ENCODE measurements at places on chromosomes 4 and X.

- DNase-seq, result no peak
These were observed 195.3 kb upstream of the ANXA3 start for GRCh38 chr4:78356251-78356786.

- DNase-seq, result no peak
These were observed 3.7 kb upstream of the RHOH start for GRCh38 chr4:40193016-40193571.

GRCh38 chr4:187569871-187570270 is 425.7 kb upstream of the ZFP42 start:
- no peak for DNase-seq

- peak; percentile 1 for DNase-seq
These were observed 88.4 kb downstream of the ZXDA start for GRCh38 chrX:57821703-57822387.

DNA sequence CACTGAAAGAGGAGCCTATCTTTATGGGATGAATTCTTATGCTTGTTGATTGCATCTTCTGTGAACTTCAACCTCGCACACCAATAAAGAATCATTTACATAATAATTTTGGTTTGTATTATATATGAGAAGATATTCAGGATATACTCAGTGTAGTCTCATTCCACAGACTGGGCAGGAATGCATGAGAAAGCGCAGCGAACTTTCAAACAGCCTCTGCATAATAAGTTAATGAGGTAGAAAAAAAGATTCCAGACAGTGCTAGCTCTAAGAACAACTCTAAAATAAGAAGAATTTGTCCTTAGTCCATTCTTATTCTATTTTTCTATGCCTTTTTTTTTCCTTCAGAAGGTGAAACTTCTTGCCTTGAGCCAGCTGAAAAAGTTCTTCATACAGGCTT is 224.3 kb upstream of the CTSO start:
- no peak for DNase-seq

- DNase-seq, result no peak
These were observed 359.2 kb downstream of the CCSER1 start for GRCh38 chr4:90486346-90486745.

GRCh38 chrX:149461746-149462145 is 43.4 kb downstream of the IDS start:
- no peak for DNase-seq

DNA sequence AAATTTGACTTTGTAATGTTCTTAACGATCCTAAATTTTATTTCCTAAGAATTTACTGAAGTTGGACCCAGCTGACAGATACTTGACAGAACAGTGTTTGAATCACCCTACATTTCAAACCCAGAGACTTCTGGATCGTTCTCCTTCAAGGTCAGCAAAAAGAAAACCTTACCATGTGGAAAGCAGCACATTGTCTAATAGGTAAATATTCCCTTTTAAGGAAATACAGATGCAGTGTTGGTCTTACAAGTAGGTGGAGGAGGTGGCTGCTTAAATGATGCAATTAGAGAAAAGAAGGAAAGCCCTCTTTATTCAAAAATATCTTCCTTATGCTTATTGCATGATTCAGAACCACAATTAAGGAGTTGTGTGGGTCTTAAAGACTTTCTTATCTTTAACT is 73.5 kb downstream of the RS1 start:
- no peak for DNase-seq

GRCh38 chrX:115437841-115438595 is 123.0 kb upstream of the PLS3 start:
- DNase-seq, result no peak

DNA sequence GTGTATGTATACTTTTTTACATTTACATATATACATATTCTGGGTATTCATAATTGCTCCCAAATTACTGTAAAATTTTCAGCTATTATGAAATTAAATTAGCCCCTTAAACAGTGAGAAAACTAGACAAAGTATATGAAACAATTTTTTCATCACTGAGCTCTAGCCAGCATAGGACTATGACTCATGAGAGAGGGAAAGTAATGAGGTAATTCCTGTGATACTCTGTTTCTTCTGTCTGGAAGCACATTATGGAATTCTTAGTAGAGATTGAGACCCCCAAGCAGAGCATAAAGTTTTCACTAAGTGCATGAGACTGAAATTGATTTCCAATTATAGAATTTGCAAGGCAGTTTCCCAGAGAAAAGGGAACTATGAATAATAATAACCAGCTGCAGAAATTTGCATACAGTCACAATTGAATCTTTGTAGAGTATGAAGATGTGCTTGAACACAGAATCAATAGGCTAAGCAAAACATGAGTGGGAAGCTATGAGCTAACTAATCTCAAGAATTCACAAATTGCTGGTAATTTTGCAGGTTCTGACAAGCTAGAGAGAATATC is 779.3 kb downstream of the ARAP2 start:
- DNase-seq, result no peak

DNA sequence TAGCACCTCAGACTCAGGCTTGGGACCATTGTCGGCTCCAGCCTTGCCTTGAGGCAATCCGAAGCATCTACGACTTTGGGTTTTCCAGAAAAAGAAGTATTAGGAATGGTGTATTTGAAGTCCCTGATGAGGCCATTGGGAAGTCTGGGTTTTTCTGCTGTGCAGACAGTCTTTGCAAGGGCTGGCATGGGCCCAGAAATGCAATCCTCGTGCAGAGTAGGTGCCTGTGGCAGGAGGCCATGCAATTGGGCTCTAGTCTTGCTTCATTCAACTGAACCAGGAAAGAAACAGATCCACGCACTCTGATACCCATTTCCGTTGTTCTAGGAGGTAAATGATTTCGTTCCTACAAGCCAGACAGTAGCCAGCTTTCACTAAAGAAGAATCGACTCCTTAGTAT is 12.4 kb downstream of the ZFP92 start:
- no peak for DNase-seq

- DNase-seq, result no peak
These were observed 87.2 kb downstream of the AREG start for GRCh38 chr4:74531963-74532794.

DNA sequence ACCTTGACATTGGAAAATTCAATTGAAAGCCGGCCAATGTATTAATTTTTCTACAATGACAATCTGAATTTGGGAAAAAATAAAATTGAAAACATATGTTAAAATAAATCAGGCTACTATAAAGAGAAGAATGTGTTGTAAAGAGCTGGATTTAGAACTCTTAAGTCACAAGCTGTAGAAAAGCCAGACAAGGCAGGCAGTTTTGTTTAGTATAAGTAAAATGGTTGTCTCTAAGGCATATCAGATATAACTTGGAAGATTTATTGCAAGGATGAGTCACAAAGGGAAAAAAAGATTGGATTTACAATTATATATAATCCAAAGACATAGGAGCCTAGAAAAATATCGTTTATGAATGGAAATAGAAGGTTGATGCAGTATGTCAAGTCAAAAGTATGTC is 549.1 kb upstream of the EPHA5 start:
- no peak for DNase-seq

- no peak for DNase-seq
These were observed 47.3 kb downstream of the DHX15 start for GRCh38 chr4:24537025-24537424.

DNA sequence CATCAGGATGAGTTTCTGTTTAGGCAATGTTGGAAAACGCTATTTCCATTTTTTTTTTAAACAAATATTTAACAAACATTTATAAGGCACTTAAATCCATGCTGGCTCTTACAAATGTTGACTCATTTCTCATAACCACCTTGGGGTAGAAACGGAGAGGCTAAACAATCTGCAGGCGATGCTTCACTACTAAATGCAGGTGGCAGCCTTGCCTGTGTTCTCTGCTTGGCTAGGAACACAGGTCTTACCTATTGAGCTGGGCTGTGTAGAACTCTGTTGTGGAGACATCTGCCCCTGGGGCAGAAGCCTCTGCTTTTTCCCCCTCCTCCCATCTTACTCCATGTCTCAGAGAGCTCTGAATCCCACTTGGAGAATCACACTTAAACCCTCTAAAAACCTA is 1.4 kb upstream of the CXCL1 start:
- DNase-seq, result no peak

GRCh38 chr4:98873059-98873458 is 55.9 kb downstream of the EIF4E start:
- no peak for DNase-seq

GRCh38 chrX:106035064-106035463 is 3.5 kb downstream of the SERPINA7 start:
- no peak for DNase-seq

DNA sequence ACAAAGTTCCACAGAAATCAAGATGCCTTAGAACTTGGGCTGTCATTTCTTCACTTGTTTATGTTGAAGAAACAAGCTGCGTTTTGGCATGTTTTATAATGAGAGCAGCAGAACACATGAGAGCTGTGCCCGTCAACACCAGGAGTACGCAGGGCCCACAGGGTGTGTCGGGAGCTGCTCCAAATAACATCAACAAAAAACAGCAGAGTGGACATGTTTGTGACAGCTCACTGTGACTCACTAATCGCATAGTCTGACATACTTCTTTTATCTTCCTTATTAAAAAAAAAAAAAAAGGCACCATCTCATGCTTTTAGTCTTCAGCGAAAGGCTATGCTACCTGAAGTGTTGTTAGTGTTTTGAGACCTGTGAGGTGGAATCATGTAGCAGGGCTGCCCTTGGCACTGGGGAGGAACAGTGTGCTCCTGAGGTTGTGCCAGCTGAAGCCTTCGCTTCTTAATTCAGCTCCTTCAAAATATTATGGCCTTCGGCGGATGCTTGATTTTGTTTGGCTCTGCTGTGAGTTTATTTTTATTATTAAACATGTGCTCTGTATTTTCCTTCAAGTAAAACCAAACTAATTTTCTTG is 32.8 kb downstream of the FHDC1 start:
- DNase-seq, result no peak

DNA sequence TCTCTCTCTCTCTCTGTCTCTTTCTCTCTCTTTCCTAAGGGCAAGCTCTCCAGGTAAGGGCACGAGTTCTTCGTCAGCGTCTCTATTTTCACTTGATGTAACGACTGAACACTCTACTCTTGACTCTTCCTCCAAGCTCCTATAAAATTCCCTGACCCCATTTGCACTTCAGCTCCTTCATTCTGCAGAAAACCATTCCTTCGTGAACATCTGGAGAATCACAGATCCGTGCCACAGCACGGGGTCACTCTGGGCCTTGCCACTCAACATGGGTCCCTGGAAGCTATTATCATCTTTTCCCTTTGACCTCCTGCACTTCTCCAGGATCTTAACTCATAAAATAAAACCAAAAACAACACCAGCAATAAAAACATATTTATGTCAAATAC is 112.0 kb upstream of the LNX1 start:
- DNase-seq, result no peak

GRCh38 chr4:113469023-113469390 is 292.5 kb downstream of the CAMK2D start:
- no peak for DNase-seq
